ENCODE measurements at places on chromosomes 5 and 9. TPM values are rescaled to one million over a fixed set of nuclear protein-coding genes. Genes with fewer than 3 reads are reported as not detected.

Gene FER
- total RNA-seq, result 4.9 TPM

Gene GRXCR2
- not detected for total RNA-seq

Gene SLC4A9
- total RNA-seq, result 0.01 TPM

Gene PHYHD1
- total RNA-seq, result not detected

Gene HINT1
- 496 TPM for total RNA-seq

Gene NR5A1
- total RNA-seq, result not detected

Gene RANBP17
- total RNA-seq, result 3.1 TPM

Gene SYK
- not detected for total RNA-seq

Gene PHAX
- 53.1 TPM for total RNA-seq

Gene LCN15
- total RNA-seq, result not detected

Gene CFAP157
- total RNA-seq, result not detected

Gene FOXD4L5
- total RNA-seq, result not detected

Gene GNE
- 16.7 TPM for total RNA-seq

Gene GABRP
- total RNA-seq, result not detected

Gene FAXDC2
- 0.17 TPM for total RNA-seq

Gene CDKN2B-AS1
- total RNA-seq, result not detected

Gene WWC1
- total RNA-seq, result 92.8 TPM

Gene ORM2
- not detected for total RNA-seq

Gene MSMP
- total RNA-seq, result not detected

Gene PPP3R2
- not detected for total RNA-seq

Gene UGT3A2
- not detected for total RNA-seq

Gene TEX48
- total RNA-seq, result not detected

Gene FOXI1
- not detected for total RNA-seq
